ENCODE measurements at places on chromosomes 3 and 15.

DNA sequence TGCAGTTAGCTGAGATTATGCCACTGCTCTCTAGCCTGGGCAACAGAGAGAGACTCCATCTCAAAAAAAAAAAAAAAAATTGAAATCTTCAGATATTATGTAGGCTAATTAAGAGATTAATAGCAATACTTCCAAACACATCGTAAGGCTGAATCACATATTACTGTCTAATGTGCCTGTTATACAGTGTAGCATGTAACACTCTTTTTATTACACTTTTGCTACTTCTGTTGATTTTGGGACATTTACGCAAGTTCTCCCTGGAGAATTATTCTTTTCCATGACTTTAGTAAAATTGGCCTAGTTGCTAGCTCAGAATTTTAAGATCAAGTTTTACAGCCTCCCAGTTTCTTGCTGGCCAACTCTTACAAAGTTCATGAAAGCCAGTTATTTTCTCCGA is 605.2 kb downstream of the NAALADL2 start:
- DNase-seq = no peak

- no peak for DNase-seq
Measured at GRCh38 chr3:112767177-112767576, 79.5 kb downstream of the CD200R1L start.

DNA sequence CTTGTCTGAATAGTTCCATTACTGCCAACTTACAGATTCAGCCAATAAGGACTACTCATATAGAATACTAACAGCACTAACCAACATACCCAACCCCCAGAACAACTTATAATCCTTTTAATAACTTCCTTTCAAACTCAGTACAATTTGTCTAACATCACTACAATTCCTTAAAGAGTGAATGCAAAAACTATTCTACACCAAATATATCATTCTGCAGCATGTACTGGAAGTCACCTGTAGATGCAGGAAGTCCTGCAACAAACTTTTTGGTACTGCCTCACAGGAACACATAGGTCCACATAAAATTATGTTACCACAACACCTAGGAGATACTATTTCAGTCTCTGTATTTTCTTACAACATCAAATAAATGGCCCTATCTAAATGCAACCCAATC is 2.1 kb downstream of the CCNL1 start:
- DNase-seq = no peak

DNA sequence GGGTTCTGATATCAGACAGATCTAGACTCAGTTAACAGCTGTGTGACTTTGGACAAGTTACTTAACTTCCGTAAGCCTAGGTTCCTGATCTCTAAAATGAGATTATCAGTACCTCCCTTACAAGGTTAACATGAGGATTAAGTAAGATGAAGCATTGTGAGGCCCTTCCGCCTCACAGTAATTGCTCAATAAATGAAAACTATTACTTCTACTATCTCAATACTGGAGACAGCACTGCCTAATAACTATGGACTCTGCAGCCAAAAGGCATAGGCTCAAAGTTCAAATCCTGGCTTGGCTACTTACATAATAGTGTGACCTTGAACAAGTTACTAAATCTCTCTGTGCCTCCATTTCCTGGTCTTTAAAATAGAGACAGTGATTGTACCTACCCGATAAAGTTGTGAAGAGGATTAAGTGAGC is 82.0 kb upstream of the ATP11B start:
- DNase-seq = no peak

- no peak for DNase-seq
Measured at GRCh38 chr15:74226761-74227540, 9.2 kb upstream of the CCDC33 start.

DNA sequence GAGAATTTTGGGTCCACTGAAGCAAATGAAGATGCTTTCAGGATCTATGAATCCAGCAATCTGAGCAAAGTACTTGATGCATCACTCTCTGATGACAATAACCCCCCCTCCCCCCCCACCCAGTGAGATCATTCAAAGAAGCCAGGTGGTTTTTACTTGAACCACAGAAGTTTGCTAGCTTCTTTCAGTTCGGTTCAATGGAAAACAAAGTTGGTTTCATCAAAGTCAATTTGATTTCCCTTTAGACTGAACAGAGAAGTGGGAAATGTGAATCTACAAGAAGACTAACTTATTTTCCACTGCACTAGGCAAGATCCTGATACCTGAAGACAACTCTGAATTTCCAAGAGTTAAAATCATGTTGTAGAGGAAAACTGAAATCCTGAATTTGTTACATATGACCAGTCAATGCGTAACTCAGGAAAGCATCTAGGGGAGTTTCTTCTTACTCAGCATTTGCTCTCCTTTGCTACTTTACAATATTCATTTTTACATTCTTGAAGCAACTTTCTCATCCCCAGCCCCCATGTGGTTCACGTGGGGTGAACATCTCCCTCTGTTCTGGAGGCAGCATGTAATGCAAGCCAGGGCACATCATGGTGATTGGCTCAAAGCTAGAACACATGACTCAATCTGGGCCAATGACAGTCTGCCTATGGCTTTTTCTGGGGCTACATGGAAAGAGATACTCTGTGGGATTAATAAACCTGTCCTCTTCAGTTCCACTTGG is 572.6 kb downstream of the FOXP1 start:
- no peak for DNase-seq

GRCh38 chr15:68375191-68375631 is 56.8 kb downstream of the ITGA11 start:
- no peak for DNase-seq

GRCh38 chr3:152349392-152349791 is 80.7 kb downstream of the MBNL1 start:
- DNase-seq = no peak

DNA sequence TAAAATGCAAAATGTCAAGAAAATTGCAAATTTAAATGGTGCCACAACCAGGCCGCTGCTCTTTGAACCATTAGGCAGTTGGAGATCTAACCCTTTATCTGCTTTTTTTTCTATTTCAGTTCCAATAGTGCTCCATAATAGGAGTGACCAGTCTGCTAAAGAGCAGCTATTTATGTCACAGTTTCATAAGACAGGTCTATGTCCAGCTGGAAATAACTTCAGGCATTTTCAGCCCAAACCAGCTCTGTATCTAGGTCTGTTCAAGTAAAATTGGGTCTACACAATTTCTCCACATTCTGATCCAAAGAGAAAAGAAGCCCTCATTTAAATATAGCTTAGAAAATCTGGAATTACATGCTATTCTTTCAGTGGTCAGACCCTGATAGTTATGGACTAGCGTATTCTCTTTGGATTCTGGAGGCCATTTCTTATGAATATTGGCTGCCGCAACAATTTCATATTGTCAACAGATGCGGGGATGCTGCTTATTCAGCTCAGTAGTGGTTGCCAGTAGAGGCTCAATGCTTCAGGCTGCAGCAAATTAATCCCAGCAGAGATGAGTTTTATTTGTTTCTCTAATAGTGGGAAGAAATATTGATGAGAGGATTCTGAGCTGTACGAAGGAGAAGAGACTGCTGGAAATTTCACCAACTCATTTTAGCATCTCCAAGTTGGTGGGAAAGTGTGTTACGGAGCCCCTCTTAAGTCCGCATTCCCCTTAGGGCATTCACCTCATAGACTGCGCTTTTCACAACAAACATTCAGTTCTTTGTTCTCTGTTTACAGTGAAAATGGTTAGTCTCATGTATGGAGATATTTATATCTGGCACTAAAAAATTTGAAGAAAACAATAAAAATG is 887.0 kb downstream of the ROBO1 start:
- DNase-seq = no peak

GRCh38 chr3:186964071-186964470 is 33.7 kb downstream of the ST6GAL1 start:
- no peak for DNase-seq

DNA sequence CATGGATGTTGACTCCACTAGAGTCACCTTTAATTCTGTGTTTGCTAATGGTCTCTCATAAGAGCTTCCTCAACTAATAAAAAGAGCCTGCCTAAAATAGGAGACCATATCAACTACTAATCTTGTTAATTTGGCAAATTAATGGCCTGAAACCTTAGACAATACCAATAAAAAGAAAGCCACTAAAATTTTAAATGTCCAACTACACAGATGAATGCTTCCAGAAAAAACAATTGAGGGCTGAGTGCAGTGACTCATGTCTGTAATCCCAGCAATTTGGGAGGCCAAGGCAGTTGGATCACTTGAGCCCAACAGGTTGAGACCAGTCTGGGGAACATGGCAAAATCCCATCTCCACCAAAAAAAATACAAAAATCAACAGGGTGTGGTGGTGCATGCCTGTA is 230.9 kb downstream of the NSUN3 start:
- no peak for DNase-seq

DNA sequence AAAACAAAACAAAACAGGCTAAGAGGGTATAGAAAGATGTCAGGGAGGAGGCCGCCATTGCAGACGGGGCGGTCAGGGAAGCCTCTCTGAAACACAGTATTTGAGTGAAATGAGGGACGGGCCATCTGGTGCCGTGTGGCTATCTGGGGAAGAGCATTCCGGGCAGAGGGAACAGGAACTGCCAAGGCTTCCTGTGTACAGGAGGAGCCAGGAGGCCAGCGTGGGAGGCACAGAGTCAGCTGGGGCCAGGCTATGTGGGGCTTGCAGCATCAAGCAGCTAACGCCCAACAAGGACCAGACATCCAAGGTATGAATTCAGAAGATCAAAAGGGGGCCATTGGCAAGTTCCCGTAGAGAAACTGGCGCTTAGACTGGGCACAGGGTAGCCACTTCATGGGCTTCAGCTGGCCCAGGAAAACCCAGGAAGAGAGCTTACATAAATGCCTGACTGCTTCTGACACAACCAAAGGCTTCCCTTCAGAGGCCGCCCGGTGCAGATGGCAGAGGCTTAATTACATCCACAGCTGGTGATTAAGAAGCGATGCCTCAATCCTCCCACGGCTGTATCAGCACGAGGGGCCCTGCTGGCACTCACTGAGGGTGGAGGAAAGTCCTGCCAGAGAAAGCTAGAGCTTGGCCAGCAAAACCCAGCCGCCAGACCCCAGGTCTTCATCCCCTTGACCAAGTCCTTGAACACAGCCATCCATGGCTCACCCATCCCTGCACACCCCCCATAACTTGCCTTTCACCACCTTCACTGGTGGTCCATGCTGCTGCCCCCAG is 144.9 kb downstream of the MEGF11 start:
- no peak for DNase-seq

DNA sequence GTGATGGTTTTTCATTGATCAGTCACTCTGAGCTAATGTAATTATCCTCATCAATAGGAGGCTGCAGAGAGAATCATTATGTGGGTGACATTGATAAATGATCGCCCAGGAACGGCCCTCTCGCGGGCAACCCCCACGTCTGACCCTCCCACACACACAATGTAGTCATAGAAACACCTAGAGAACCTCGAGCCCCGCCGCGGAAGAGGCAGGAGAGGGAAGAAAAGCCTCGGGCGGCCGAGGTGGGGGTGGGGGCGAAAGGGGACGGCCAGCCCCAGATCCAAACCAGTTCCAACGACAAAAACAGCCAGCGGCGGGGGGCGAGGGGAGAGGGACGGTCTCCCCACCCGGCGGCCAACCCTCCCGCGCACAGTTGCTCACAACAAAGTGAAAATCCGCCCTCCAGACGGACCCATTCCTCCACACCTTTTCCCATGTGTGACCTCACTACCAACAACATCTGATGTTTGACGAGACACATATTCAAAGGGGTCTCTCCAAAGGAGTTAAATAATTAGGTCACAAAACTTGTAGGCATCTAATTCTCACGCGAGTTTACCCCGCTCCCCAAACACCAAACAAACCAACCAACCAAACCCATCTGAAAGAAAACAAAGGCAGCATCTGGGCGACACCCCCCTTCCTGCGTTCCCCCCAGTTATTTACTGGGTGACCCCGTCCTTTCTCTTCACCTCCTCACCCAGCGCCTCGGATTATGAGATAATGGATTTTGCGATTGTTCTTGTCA is 213.0 kb downstream of the MEIS2 start:
- no peak for DNase-seq

DNA sequence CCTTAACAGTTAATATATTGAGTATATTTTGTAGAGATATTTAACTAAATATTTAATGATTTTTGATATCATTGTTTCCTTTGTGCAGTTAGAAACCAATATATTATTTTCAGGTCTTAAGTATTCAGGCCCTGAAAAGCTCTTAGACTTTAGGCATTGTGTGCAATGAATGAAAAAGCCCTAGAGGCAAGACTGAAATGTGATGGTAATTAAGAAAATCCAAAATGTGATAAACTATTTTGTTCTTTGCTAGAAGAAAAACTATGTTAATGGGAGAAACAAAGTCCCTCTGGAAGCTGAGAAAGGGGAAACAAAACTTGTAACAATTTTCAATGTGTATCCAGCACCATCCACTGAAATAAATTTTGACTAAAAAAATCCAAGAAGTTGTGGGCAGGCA is 54.6 kb upstream of the SSR3 start:
- no peak for DNase-seq

- no peak for DNase-seq
Measured at GRCh38 chr3:17631609-17632008, 110.8 kb downstream of the TBC1D5 start.

DNA sequence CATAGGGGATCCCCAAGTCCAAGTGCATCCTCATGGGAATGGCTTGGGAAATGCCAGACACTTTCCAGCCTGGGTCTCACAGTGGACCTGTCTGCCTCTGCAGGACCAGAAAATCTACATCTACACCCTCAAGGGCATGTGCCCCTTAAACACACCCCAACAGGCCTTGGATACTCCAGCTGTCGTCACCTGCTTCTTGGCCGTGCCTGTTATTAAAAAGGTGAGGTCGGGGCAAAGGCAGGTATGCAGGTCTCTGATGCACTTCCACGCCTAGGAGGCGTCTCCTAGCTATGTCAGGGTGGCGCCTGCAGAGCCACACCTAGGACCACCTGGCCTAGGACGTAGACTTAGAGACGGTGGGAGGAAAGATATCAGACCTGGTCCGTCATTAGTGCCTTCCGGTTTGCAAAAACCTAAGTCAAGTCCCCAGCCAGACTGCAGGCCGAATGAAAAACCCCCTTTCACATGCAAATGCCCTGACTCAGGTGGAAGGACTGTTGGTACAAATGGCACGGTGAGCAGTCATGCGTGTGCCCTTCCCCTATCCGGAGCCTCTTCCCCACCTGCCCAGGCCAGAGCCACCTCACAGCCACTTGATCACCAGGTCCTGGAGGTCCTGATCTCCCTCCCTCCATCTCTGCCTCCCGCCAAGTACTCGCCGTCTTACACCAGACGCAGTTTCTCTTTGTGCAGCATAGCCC is 143.5 kb downstream of the LRRK1 start:
- no peak for DNase-seq

DNA sequence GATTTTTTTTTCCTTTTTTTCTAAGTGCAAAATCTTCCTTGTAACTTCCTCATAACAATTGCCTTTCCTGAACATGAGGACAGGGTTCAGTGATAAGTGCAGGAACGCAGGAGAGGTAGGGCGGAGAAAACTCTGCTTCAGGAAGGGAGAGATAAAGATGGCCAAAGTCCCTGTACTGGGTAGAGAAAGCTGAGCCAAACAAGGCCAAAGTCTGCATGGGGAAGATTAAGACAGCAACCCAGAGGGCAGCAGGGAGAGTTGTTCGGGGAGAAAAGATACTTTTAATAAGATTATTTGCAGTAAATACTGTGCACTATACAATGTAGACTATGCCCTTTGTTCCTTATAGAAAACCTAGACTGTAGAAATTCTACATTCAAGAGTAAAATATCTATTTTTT is 55.4 kb upstream of the LRRFIP2 start:
- DNase-seq = no peak

- DNase-seq = no peak
Measured at GRCh38 chr3:15042936-15043335, 22.2 kb downstream of the MRPS25 start.
